Fibroblast of skin of left biceps (primary cell): ENCODE measurements at places on chromosomes 6 and 20.

- DNase-seq: no peak
Observed at GRCh38 chr6:82738773-82739172, 326.9 kb downstream of the UBE3D start.

DNA sequence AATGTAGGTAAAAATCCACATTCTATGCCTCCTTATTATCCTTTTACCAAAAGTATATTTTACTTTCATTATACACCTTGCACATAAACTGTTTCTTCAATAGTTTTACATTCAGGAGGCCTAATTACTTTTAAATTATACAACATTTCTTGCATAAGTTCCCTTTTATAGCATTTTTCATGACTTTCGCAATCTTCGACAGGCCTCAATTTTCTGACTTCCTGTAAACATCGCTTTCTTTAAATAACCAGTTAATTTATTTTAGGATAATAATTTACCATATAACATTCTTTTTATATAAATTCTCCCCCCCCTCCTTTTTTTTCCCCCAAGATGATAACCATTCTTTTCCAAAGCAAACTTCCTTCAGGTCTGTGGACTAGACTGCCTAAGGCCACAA, 9.2 kb downstream of the SLC35A1 start:
- no peak for DNase-seq

DNA sequence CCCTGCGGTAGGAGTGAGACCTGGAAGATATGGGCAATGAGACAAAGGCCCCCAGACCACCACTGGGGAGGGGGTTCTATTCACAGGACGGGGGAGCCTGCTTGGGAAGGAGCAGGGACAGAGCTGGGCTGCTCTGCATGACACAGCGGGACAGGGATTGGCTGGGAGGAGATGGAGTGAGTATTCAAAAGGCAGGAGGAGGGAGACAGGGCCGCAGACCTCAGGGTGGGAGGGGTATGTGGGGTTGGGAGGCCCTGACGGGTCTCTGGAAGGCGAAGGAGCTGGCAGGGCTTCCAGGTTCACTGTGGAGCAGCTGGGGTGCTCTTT, 60.8 kb upstream of the RPS6KA2 start:
- no peak for DNase-seq

DNA sequence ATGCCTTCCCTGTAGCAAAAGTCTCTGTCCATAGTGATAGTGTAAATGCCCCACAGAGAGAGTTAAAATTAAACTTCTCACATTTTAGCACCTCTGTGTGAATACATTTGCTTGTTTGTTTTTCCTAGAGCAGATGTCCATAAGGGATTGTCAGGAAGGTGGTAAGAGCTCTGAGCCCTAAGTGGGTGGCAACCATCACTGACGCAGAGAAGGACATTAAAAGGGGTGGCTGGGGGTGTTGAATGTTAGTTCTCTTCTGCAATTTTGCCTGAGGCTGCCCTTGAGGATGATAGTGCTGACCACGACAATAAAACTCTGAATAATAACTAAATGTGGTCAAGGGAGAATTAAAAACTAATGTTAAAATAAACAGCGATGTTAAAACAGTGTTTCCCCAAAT, 174.3 kb upstream of the ID4 start:
- DNase-seq: no peak

DNA sequence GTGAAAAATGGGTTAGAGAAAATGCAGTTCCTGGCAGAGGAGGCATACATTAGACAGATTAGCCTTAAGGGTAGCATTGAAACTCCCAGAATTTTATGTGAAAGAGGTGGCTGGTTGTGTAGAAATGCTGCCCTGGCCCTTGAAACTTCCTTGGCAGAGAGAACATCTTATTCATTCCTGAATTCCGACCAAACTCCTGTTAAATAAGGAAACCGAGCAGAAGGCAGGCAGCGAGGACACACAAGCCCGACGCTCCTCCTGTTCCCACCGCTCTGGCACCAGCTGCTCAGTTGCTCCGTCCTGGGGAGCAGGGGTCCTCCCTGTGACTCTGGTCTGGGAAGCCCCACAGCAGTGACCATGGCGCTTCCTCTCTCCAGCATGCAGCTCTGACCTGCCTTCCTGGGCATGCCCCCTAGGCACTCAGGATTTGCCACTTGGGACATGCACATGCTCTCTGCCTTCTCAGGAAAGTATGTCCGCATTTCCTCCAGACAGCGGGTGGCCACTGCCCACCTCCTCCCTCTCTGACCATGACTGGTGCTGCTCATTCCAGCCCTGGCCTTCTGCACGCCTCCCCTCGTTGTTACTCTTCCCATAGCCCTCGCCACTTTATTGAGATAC, 35.2 kb upstream of the CLDN20 start:
- no peak for DNase-seq

DNA sequence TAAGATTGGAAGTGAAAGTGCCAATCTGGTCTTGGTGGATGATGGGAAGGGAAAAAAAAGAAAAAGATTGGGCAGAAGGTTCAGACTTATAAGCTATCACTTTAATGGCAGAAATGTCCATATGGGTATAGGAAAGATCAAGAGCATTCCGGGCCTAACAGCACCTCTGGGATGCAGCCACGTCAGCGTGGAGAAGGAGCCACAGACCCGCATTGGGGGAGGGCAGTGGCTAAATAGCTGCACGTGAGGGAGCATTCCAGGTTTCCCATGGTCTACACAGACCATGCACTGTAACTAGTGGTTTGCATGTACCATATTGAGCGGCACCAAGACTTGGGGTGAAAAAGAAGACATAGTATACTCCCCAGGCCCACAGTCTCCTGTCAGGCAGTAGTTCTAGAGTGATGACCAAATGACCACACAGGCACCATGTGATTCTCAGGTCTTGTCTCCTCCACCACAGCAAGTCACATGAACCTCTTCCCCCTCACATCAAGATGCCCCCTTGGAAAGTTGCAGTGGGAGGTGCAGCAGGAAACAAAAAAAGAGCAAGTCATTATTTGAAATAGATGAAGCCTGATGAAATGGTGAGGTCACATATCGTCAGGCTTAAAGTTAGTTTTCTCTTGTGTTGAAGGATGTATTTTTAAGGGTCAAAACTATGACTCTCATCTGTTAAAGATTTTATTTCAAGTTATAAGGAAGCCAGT, 94.4 kb upstream of the TNFAIP3 start:
- no peak for DNase-seq

- no peak for DNase-seq
Observed at GRCh38 chr6:144478483-144478882, 193.3 kb downstream of the UTRN start.

GRCh38 chr6:83615025-83615999, 93.6 kb downstream of the SNAP91 start:
- no peak for DNase-seq

DNA sequence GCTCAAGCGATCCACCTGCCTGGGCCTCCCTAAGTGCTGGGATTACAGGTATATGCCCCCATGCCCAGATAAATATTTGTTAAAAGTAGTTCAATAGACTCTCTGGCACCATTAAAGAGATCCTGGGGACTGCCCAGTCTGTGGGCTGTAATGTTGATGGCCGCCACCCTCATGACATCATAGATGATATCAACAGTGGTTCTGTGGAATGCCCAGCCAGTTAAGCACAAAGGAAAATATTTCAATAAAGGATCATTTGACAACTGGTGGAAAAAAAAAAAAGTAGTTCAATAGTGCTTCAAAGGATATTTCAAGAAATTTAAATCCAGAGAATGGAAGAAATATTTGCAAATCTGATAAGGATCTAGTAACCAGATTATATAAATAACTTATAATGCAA, 1.5 kb upstream of the CRIP3 start:
- no peak for DNase-seq

GRCh38 chr6:18536591-18537055, 149.5 kb downstream of the RNF144B start:
- DNase-seq: no peak

GRCh38 chr6:156595476-156595875, 181.7 kb upstream of the ARID1B start:
- no peak for DNase-seq

DNA sequence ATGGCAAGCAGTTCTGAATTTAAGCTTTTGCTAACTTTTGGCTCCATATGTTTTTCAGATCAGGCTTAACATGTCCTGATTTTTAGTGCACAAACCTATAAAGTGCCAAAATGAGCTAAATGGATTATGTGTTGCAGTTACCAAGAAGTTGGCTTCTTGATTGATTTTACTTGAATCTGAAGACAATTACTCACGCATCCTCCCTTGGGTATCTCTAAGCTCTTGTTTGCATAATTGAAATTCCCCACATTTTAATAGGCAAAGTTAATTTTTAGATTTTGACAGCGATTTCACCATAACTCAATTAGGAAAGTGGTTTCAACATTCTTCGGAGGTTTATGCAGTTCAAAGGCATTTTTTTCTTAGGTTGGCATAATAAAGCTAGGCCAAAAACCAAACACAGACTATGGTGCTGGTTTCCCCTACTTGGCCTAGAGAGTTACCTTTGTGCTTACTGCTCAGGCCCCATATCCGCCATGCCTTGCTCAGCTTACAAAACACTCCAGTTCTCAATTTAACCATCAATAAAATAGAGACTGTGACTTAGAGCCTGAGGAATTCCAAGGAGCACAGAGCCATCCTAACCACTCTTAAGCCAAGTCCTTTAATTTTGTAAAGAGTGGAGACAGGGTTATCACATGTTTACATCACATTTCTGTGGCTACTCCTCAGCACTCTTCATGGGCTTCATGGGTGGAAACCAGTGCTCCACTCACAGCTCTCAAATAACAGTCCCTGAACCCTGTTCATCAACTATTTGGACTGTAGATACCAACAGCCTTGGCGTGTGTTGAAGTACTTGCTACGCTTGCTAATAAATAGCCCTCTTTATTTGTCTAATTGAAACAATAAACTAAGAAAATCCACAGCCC, 32.1 kb downstream of the LAMA4 start:
- peak; percentile 86 for DNase-seq

DNA sequence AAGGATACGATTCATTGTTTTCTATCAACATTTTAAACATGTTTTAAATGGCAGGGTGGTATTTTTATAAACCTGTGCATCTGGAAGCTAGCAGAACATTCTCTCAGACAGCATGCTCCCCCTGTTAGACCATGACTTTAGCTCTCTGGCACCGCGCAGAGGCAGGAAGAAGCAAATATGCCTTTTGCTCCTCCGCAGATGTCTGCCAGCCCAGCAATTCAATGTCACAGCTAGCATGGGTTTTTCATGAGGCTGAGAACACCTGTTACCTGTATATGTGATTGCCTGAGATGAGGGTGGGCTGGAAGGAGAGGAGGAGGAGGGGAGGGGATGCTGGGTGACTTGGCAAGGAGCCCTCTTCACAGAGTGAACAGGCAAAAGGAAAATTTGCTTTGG, 6.7 kb downstream of the MTCH1 start:
- peak; percentile 23 for DNase-seq

- DNase-seq: no peak
Observed at GRCh38 chr6:113587078-113587699, 270.0 kb upstream of the MARCKS start.

DNA sequence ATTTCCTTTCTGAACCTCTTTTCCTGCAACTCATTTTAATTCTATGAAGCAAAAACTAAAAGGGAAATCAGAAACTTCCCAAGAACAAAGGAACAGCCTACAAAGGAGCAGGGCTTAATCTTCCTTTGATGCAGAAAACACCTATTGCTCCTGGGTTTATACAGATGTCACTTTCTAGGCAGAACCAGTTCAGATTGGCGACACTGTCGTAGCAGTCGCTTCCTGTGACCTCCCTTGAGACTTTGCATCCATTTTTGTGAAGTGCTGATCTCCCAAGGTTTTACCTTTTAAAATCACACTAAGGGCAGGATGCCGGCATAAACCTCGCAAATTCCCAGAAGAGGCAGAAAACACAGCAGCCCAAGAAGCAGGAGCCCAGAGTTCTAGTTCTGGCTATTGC, 40.1 kb downstream of the JAG1 start:
- no peak for DNase-seq

GRCh38 chr6:14540810-14541540, 423.4 kb downstream of the CD83 start:
- DNase-seq: no peak

GRCh38 chr6:3355358-3356055, 96.8 kb downstream of the PSMG4 start:
- no peak for DNase-seq

- no peak for DNase-seq
Observed at GRCh38 chr6:518218-518617, 126.7 kb downstream of the IRF4 start.

- DNase-seq: no peak
Observed at GRCh38 chr6:118187568-118188164, 280.6 kb downstream of the SLC35F1 start.

GRCh38 chr6:97422171-97422570, 139.2 kb upstream of the MMS22L start:
- DNase-seq: no peak

GRCh38 chr20:49792006-49792405, 20.6 kb upstream of the SLC9A8 start:
- no peak for DNase-seq

DNA sequence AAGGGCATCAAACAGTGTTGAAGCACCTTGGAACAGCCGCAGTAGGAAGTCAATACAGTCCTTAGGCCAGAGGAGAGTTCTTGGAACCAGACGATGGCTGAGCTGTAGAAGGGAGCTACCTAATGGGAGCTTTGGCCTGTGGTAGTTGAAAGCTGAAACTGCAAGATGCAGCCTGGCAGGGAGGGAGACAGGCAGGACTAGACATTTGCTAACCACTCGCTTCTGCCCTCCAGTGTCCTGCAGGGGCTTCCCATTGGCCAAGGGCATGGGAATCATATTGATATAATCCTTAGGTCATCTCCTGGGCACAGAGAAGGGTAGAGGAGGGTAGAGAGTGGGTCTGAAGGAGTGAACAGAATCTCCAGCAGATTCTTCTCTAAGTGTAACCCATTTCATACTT, 60.4 kb downstream of the TPD52L1 start:
- no peak for DNase-seq

DNA sequence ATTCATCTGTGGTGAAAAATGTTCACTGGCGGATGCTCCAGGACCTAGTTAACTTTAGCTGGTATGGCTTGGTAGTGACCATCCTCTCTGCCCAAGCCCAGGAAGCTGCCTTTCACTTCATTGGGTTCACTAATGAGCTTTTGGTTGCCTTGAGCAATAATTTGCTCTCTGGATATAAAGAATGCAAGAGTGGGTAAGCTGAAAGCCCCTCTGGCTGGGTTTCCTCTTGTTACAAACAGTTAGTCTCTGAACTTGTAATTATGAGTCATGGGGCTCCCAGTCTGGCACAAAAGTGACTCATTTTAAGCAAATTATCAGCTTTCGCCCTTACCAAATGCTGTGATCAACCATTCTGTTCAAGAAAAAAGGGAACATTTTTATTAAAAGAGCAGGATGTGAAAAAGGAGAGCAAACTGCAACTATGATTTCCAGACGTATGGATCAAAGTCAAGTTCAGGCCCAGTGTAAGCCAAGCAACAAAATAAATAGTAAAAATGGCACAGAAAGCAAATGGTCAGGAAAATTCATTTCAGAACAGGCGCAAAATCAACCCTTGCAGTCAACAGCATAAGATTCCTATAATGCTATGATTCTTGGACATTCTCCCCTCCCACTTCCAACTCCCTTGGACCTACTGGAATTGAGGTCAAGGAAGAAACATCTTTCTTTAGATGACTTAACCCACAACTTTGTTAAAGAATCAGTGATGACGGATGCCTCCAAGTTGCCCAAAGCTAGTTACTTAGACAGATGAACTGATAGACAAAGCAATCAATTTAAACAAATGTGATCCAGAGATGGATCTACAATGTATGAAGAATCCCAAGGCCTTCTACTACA, 130.0 kb upstream of the KCNK16 start:
- peak; percentile 24 for DNase-seq

- no peak for DNase-seq
Observed at GRCh38 chr6:167573461-167574215, 248.8 kb downstream of the TTLL2 start.

- no peak for DNase-seq
Observed at GRCh38 chr20:19725814-19726525, 32.1 kb upstream of the RIN2 start.

GRCh38 chr6:364609-365540, 26.7 kb upstream of the IRF4 start:
- no peak for DNase-seq
